Fibroblast of skin of right quadriceps (primary cell): ENCODE measurements at places on chromosomes 5 and 9.

DNA sequence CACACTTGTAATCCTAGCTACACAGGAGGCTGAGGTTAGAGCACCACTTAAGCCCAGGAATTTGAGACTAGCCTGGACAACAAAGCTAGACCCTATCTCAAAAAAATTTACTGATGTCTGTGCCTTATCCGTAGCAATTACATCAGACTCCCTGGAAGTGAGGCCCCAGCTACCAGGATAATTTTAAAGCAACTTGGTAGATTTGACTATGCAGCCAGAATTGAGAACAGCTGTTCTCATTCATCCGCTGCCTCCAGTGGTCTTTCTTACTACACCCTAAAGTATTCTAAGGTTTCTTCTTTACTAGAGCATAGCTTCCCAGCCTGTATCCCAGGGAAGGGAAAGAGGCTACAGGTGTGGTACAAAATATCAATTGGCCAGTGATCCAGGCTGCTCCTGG, 20.4 kb upstream of the C9orf152 start:
- DNase-seq: no peak

- peak; percentile 94 for DNase-seq
Observed at GRCh38 chr9:116549061-116549664, 137.9 kb upstream of the TRIM32 start.

DNA sequence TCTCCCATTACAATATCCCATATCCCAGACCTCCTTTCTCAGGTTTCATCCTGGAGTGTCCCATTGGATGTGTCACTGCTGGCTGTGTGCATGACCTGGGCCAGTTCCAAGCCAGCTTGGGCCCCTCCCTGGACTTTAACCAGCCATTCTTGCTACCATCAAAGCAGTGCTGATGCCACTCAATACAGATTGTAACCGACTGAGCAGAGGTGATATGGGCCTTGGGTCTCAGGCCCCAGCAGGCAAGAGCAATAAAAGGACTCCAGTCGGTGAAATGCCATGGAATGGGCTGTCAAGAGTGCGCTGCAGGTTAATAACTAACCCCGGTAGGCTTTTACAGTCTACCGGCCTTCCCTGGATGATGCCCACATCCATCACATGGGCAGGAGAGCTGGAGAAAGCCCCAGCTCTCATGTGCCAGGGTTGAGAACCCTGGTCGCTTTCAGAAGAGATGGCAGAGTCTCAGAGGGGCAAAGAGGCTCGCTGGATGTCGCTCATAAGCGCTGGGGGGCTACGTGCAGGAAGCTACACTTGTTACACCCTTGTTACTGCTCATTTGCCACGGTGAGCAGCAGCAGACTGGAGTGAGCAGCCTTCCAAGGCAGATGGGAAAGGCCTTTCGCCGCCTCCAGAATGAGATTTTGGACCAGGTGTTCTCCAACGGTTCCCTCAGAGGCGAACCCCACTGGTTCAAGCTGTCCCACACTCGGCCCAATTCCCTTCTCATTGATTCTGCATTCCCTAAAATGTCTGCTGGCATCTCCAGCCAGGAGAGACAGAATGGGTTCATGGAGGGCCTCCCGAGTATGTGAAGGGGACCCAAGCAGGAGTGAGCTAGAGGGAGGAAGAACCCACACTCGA, 13.2 kb downstream of the EPB41L4B start:
- no peak for DNase-seq

- DNase-seq: no peak
Observed at GRCh38 chr9:18056269-18056992, 417.5 kb upstream of the ADAMTSL1 start.

- no peak for DNase-seq
Observed at GRCh38 chr9:91799113-91799744, 150.8 kb downstream of the ROR2 start.

- DNase-seq: no peak
Observed at GRCh38 chr5:27458287-27458686, 419.9 kb upstream of the CDH9 start.

DNA sequence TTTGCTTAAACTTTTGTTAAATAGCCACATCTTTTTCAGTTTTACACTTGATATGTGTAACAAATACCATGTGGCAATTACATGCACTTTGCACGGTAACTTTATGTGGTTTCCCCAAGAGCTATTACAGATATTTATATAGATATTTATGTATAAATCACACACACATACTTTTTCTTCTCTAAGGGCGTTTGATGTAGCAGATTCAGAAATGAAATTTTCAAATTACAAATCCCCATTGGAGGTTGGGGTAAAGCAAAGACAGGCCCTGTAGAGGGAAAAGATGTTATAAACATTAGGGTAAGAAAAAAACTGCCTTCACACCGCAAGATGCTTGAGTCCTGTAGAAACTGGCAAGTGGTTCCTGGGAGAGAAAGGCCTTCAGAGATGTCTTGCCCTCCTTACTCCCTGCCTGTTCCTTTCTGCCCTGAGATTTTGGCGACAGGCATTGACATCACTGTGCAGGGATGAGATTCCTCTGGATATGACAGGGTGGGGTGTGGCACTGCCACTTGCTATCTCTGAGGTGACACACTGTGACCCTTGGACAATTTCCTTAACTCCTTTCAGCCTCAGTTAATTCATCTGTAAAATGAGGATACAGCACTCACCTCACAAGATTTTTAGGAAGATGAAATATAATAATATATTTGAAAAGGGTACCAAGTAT, 177.9 kb upstream of the TUT7 start:
- DNase-seq: peak; percentile 69

DNA sequence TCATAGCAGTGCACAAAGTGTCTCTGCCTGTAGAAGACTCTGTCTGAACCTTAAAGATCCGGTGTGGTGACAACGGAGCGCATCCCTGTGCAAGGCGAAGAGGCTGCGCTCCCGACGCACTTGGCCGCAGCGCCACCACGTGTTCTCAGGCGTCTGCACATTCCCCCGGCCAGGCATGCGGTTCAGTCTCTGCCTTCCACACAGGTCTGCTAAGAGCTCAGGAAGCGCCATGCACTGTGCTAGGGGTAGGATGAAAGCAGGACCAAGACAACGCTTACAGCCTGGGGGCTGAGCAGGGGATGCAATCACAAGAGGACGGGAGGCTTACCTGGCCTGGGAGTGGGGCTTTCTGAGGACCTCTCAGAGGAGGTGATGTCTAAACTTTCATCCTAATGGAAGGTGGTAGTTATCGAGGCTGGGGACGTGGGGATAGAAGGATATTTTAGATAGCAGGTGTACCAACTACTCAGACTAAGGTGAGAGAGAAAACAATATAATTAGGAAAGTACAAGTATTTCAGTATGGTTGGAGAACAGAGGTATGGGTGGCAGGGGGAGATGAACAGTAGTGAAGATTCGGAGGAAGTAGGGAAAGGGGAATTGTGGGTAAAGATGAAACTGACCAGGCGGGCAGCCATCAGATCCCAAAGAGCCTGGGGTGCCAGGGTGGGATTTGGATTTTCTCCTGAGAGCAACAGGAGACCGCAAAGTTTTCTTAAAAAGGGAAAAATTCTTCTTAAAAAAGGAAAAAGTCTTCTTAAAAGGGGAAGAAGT, 13.3 kb downstream of the CAPSL start:
- DNase-seq: peak; percentile 75

- DNase-seq: no peak
Observed at GRCh38 chr5:99169309-99169708, 240.5 kb upstream of the CHD1 start.

- DNase-seq: peak; percentile 91
Observed at GRCh38 chr9:86783884-86784283, 163.4 kb downstream of the GAS1 start.

- DNase-seq: peak; percentile 68
Observed at GRCh38 chr9:121975801-121976277, 117.3 kb downstream of the TTLL11 start.

GRCh38 chr9:14156046-14156445, 157.9 kb downstream of the NFIB start:
- DNase-seq: no peak

DNA sequence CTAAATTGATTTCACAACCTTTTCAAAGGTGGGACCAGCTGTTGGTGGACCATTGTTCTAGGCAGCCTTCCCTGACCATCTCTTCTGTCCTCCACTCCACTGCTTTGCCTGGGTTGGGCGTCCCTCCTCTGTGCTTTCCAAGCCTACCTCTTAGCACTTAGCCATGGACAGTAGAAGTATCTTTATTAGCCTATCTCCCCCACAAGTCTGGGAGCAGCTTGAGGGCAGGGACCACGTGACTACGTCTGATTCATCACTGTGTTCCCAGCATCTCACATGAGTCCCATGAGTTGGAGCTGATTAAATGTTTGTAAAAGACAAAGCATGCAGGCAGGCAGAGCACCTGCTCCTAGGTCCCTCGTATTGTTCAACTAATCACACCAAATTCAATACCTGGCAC, 20.9 kb downstream of the MORN5 start:
- DNase-seq: peak; percentile 63

- DNase-seq: no peak
Observed at GRCh38 chr5:58075907-58076306, 384.0 kb downstream of the PLK2 start.

GRCh38 chr9:7783635-7784063, 15.9 kb downstream of the DMAC1 start:
- DNase-seq: no peak

DNA sequence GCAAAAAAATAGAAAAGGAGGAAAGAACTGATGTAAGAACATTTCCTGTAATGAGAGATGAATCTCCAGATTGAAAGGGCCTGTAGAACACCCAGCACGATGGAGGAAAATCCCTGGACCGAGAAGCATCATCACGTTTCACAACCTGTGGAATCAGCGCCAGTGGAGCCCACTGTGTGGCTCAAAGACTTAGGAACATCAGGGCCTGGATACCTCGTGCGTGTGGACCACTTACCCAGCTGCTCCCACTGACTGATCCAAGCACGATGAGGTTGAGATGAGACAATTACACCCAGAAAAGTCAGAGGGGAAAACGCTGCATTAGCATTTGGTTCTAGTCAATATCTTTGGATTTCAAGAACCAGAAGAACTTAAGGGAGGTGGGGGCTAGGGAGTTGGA, 224.6 kb downstream of the SYK start:
- no peak for DNase-seq

DNA sequence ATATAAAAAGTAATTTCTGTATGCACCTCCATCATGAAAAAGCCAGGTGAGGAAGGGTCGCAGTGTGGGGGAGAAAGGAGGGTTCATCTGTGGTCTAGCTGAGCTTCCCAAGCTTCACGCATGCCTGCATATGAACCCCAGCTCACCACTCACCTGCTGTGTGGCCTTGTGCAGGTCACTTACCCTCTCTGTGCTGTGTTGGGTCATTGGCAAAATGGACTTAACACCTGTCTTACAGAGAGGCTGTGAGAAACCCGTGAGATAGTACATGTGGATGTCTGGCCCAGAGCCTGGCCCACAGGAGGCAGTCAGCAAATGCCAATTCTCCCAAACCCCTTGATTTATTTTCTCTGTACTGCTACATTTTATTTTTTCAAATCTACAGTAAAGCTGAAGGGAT, 88.9 kb downstream of the GABBR2 start:
- DNase-seq: no peak

DNA sequence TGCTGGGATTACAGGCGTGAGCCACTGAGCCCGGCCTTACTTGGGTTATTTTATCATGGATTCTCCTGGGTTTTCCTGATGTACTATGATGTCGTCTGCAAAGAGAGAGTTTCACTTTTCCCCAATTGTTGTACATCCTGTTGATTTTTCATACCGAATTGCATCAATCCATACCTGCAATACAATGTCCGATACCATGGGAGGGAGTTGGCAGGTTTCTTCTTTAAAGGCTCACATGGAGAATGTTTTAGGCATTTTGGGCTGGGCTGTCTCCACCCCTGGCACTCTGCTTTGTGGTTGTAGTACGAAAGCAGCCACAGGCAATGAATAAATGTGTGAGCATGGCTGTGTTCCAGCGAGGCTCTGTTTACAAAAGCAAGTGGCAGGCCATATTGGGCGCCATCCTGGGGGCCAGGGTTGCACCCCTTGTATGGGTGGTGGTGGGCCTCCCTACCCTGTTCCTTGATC, 35.1 kb upstream of the EXOC3 start:
- DNase-seq: no peak

- DNase-seq: no peak
Observed at GRCh38 chr5:148808864-148809642, 17.4 kb upstream of the ADRB2 start.

DNA sequence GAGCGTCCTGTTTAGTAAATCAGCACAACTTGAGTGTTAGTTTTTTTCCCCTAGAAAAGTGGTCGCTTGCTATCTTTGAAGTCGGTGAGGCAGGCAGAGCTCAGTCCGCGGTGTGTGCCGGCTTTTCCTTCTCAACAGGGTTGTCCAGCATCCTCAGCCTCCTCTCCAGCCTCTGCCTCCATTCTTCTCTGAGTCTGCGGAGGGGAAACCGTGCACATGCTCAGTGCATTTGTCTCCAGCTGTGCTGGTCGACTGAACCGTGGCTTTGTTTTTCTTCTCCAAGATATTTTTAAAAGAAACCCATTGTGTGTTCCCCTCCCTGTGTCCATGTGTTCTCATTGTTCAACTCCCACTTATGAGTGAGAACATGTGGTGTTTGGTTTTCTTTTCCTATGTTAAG, 25.3 kb downstream of the FAM240B start:
- no peak for DNase-seq

DNA sequence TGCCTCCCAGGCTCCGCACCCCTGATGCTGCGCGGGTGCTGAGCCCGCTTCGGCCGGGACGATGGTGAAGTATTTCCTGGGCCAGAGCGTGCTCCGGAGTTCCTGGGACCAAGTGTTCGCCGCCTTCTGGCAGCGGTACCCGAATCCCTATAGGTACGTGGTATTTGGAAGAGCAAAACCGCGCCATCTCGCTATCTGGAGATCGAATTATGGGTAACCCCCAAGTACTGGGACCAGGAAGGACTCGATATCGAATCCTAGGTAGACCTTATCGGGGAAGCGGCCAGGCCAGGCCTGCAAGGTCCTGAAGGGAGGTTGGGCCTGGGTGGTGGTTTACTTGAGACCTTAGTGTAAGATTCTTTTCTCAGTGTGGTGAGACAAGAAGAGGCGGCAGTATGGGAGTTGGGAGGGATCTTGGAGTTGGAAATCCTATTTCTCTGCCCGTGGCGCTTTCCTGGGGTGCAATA, 359 bp downstream of the PRELID1 start:
- DNase-seq: no peak

GRCh38 chr9:97990259-97990658, 7.1 kb downstream of the ANP32B start:
- peak; percentile 77 for DNase-seq

DNA sequence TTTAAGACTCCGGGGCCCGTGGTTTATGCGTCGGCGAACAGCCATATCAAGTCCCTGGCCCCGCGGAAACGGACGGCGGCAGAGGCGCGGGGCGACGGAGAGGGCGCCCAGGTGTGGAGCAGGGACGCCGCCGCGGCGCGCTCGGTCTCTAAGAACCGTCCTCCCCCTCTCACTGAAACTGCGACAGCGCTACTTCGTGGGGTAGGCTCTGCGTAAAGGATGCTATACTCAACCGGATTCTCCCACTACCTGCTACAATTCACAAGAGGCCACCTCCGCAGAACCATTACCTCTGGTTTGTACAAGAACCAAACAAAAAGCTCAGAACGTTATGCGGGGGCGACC, 404 bp downstream of the MRNIP start:
- no peak for DNase-seq

GRCh38 chr5:169945831-169946261, 34.4 kb downstream of the INSYN2B start:
- peak; percentile 96 for DNase-seq

GRCh38 chr5:60597572-60598320, 102.2 kb downstream of the DEPDC1B start:
- DNase-seq: no peak

- no peak for DNase-seq
Observed at GRCh38 chr9:111896942-111897600, 457 bp downstream of the UGCG start.

GRCh38 chr5:167219298-167219697, 1072.1 kb upstream of the WWC1 start:
- no peak for DNase-seq
